ENCODE measurements at places on chromosomes 3 and 15. TPM values are rescaled to one million over a fixed set of nuclear protein-coding genes. Genes with fewer than 3 reads are reported as not detected.

Gene CAMKV
- total RNA-seq: 0.29 TPM

Gene TTC23
- 11.0 TPM for total RNA-seq

Gene FAM43A
- 3.8 TPM for total RNA-seq

Gene KPNA4
- 32.9 TPM for total RNA-seq

Gene MRPL3
- total RNA-seq: 109 TPM

Gene SEMA3F
- 7.1 TPM for total RNA-seq
